ENCODE measurements at places on chromosomes 2 and 18. TPM values are rescaled to one million over a fixed set of nuclear protein-coding genes. Genes with fewer than 3 reads are reported as not detected.

DNA sequence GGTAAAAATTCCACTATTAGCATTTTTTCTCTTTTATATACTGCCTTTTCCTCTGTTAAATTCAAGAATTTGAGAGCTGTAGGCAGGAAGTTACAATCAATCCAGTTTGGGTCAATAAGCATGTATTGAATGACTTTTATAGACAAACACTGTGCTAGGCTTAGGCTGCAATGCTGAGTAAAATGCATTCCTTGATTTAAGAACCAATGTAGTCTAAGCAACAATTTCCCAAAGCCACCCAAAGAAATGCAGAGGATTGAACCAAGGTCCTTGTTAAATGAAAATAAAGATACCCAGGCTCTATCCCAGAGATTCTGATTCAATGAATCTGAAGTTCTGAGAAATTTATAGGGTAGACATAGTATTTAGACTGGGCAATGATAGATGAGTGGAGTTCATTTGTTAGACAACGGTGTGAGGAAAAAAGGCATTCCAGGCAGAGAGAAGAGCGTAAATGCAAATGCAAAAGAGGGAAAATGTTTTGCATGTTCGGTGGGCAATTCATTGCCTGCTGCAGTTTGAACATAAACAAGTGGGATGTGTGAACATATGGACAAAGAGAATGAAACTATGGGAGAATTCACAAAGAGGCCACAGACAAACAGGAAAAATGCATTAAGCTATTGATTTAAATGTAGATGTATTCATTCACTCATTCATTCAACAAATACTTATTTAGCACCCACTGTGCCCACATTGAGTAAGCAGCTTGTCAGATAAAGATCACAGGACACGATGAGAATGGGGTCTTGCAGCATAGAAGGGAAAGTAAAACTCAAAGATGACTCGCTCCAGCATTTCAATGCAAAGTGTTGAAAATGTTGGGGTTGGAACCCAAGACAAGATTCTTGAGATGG is 107.1 kb downstream of the EVA1A start:
- no peak for DNase-seq

DNA sequence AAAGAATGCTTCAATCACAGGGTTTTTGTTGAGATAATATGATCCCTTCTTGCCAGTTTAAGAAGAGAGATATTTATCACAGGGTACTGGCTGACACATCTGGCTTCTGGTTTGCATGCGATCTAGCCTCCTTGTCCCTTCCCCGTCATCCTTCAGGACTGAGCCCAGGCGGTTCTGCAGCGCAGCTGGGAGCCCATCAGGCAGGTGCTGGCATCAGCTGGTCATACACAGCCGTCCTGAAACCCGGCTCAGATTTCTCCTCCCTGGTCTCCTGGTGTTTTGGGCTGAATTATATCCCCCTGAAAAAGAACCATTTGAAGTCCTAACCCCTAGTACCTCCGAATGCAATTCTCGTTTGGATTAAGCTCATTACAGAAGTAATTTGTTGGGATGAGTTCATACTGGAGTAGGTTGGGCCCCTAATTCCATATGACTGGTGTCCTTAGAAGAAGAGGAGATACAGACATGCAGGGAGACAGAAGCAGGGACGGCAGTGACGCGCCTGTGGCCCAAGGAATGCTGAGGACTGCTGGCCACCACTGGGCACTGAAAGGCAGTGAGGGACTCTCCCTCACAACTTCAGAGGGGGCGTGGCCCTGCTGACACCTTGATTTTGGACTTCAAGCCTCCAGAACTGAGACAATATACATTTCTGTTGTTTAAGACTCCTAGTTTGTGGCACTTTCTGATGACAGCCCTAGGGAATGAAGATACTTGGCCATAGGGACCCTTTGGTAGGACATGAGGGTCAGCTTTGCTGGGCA is 83.9 kb upstream of the ODC1 start:
- no peak for DNase-seq

DNA sequence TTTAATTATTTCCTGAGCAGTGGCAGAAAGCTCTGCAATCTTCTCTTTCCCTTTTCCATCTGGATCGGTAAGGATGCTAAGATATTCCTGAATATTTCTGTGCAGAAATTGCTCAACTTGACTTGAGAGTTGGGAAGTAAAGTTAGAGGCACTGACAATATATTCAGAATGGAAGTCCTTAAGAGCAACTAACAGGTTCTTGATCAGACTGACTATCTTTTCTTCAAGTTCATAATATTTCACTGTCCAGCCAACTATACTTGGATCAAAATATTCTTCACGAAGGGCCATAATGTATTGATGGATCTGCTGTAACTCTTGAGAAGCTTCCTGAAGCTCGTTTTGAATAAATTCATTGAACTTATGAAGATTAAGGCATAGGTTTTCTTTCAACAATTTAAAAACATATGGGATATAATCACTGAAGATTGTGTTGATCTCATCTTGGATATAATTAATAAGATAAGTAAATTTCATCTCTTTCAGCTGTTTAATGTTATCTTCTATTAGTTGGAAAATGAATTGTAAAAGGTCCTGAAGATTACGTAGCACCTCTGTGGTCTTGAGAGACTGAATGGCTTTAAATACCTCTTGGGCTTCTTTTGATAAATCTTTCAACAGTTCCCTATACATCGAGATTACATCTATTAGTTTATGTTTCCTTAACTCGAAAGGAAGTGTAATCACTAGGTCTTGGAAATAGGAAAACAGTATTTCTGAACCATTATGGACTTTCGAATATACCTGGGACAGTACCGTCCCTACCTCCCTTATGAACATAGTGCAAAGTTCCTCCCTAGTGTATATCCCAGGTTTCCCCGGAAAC is 41.7 kb downstream of the APOB start:
- no peak for DNase-seq

- DNase-seq, result no peak
These were observed 82.0 kb downstream of the DCDC2C start for GRCh38 chr2:3785220-3785889.

- DNase-seq, result no peak
These were observed 25.1 kb downstream of the CSRNP3 start for GRCh38 chr2:165494573-165494972.

Gene EIPR1
- total RNA-seq, result 60.9 TPM

GRCh38 chr2:68589963-68590362 is 53.4 kb upstream of the PROKR1 start:
- no peak for DNase-seq

All from hepatocyte (in vitro differentiated cells).